Cardiac muscle cell (in vitro differentiated cells and primary cell): ENCODE measurements at places on chromosomes 1 and 21. TPM values are rescaled to one million over a fixed set of nuclear protein-coding genes. Genes with fewer than 3 reads are reported as not detected.

Gene FYB2
- polyA plus RNA-seq, result 0.45 and 1.3 TPM in 2 replicates

Gene SLFNL1
- 0.73 and 1.0 TPM in 2 replicates for polyA plus RNA-seq

Gene MYCL
- polyA plus RNA-seq, result 3.9 and 5.5 TPM in 2 replicates

Gene RUNX1
- polyA plus RNA-seq, result 0.55 TPM in 1 of 2 replicates, not detected in the other

Gene NUDC
- 152 and 192 TPM in 2 replicates for polyA plus RNA-seq

Gene NPHS2
- not detected in 2 replicates for polyA plus RNA-seq

Gene TXLNA
- polyA plus RNA-seq, result 31.3 and 33.3 TPM in 2 replicates

DNA sequence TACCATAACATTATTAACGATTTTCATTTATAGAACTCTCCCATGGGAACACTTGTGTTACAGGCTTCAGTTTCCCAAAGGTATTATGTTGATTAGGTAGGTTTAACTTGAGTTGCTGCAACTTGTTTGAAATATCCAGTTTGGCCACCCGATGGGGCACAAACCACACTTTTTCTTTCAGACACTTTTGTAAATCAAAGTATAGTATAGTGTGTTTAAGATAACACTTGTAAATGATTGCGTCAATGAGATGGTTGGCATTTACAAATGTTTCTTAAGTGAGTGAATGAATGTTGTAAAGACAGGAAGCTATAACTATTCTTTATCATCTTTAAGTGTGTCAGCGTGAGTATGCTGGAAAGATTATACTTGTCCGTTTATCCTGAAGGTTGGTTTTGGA is 4.3 kb downstream of the XPR1 start:
- no peaks in the 10 kb centered on the region for H3K36me3 ChIP-seq
- no peaks in the 10 kb centered on the region for H3K27me3 ChIP-seq
- H3K4me1 ChIP-seq, result peaks cover 61% of the 10 kb centered on the region
- H3K27ac ChIP-seq, result no peak overlapping the region

DNA sequence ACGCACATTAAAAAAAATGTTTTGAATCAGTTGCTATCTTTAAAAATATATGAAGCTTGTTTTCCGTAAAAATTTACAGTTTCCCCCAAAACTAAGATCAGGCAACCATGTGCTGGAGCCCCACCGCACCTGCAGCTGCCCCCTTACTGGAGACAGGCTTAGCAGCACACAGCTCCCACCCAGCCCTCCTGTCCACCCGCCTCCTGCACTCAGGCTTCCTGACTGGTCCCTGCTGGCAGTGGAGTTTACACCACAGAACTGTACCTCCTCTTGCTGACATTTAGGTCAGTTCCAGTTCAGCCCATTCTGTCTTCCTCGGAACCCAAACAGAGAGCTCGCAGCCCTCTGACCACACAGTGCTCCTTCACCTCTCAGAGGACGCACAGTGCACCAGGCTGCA is 2.1 kb downstream of the GPR161 start:
- H3K4me3 ChIP-seq, result no peak overlapping the region
- H3K4me1 ChIP-seq, result peaks cover 10% of the 10 kb centered on the region
- no peaks in the 10 kb centered on the region for H3K27me3 ChIP-seq
- DNase-seq, result no peak
- no peak overlapping the region for H3K27ac ChIP-seq
- peaks cover 4% of the 10 kb centered on the region for H3K36me3 ChIP-seq

DNA sequence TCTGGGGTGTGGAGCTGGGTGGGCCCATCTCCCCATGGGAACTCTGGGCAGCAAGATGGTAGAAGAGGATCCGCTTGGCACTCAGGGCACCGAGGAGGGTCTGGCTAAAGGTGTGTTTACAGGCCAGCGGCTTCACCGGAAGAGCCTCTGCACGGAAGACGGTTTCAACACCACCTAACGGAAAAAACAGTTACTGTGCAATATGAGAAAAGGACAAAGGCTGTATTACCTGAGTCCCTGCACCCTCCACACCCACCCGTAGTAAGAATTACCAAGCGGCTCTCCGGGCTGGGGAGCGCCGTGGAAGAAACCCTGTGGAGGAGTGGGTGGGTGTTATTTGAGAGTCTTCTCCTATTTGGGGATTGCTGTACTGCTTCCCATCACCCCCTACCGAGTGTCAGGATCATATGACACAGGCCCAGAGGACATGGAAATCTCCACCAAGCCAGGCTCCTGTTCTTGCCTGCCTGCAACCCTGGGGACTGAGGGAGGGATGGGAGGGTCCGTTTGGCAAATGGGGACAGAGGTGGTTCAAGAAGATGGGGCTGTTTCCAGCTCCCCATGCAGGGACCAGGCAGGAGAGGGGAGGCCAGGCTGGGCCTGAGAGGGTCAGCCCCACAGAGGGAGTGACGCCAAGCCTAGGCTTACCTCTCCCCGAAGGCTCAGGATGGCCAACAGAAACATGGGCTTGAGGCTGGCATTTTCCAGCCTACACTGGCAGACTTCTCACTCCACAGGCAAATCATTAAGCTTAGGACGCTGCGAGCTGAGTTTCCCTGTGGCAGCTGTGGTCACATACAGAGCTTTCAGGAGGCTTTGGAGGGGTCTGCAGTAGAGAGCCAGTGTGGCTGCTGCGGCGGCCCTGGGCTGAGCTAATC is 203.5 kb upstream of the TMEM51 start:
- no peaks in the 10 kb centered on the region for H3K27me3 ChIP-seq
- H3K36me3 ChIP-seq, result no peaks in the 10 kb centered on the region
- H3K4me1 ChIP-seq, result peaks cover 27% of the 10 kb centered on the region
- no peak overlapping the region for H3K4me3 ChIP-seq
- DNase-seq, result peak; percentile 24

GRCh38 chr1:112529301-112529700 is 20.5 kb downstream of the WNT2B start:
- no peak overlapping the region for H3K27ac ChIP-seq
- peaks cover 7% of the 10 kb centered on the region for H3K4me1 ChIP-seq
- peaks cover 18% of the 10 kb centered on the region for H3K36me3 ChIP-seq
- H3K27me3 ChIP-seq, result no peaks in the 10 kb centered on the region
- no peak for DNase-seq

DNA sequence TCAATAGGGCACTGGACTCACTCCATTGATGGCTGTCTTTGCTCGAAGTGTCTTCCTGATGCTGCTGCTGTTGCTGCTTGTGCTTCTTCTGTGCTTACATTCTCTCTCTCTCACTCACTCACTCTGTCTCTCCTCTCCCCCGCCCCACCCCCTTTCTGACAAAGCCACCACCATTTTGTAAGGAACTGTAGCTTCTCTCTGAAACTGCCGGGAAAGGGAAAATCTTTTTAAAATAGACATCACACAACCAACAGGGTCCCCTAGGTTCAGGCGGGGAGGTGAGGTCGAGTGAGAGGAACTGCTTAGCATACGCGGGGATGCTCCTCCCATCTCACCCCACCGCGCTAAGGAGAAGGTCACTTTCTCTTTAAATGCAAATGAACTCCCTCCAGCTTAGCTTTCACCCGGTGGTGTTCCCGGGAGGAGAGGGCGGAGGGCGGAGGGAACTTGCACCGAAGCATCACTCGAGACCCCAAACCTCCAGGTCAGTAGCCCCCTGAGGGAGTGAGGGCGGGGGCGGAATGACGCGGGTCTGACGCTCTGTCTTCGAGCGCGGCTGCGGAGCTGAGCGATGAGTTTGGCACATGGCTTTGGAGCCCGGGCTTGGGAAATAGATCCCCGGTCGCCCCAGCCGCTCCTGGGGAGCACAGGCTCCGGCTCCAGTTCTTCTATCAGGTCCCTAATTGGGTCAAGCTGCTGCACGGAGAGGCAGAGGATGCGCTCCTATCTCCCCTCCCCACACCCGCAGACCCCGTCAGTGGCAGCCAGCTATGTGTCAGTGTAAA is at the start of gene CCDC28B:
Gene CCDC28B (plus strand): TSS at position 370 of the 785 bp plus-strand sequence. CDS start 1,341 bp downstream, outside the sequence.
- peak within 1 kb of the TSS; percentile 46 for H3K4me3 ChIP-seq
- H3K27ac ChIP-seq, result peak within 1 kb of the TSS; percentile 77
- H3K36me3 ChIP-seq, result peaks cover 12% of the 10 kb centered on the region
- H3K4me1 ChIP-seq, result peaks cover 12% of the 10 kb centered on the region

- H3K4me1 ChIP-seq, result no peaks in the 10 kb centered on the region
- H3K27me3 ChIP-seq, result no peaks in the 10 kb centered on the region
- no peak overlapping the region for H3K4me3 ChIP-seq
- no peak overlapping the region for H3K27ac ChIP-seq
- H3K36me3 ChIP-seq, result no peaks in the 10 kb centered on the region
- no peak for DNase-seq
These were observed 474.3 kb upstream of the C1orf87 start for GRCh38 chr1:60547821-60548220.

DNA sequence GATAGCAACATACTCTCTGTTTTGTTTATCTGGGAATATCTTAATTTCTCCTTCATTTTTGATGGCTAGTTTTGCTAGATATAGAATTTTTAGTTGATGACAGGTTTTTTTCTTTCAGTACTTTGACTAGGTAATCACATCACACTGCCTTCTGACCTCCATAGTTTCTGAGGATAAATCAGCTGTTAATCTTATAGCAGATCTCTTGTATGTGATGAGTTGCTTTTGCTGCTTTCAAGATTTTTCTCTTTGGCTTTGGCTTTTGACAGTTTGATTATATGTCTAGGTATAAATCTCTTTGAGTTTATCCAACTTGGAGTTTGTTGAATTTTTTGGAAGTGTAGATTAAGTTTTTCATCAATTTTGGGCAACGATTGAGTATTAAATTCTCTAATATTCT is 142.6 kb downstream of the ZNF644 start:
- no peak overlapping the region for H3K4me3 ChIP-seq
- peak; percentile 4 for DNase-seq
- no peak overlapping the region for H3K27ac ChIP-seq
- no peaks in the 10 kb centered on the region for H3K27me3 ChIP-seq

- DNase-seq, result no peak
- no peaks in the 10 kb centered on the region for H3K27me3 ChIP-seq
- H3K4me1 ChIP-seq, result peaks cover 57% of the 10 kb centered on the region
- no peak overlapping the region for H3K4me3 ChIP-seq
- no peaks in the 10 kb centered on the region for H3K36me3 ChIP-seq
These were observed 13.3 kb downstream of the PTP4A2 start for GRCh38 chr1:31924839-31925238.

DNA sequence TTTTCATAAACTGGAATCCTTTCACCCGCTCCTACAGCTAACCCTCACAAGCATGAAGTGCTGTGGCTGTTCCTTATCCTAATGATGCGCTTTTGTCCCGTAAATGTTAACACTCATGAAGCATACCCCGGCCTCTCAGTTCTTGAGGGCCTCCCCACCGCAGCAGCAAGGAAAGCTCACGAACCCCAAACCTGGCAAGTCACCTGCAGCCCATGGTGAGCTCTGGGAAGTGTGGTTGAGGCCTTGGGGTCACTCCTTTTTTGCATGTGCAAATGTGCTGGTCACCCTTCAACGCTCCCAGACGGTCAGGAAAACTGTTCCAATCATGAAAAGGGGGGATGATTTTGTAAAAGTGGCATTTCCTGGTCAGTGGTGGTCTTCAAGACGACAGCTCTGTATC is 124.6 kb downstream of the PRDM2 start:
- no peak overlapping the region for H3K4me3 ChIP-seq
- no peaks in the 10 kb centered on the region for H3K36me3 ChIP-seq
- H3K27me3 ChIP-seq, result no peaks in the 10 kb centered on the region
- no peaks in the 10 kb centered on the region for H3K4me1 ChIP-seq
- DNase-seq, result no peak

DNA sequence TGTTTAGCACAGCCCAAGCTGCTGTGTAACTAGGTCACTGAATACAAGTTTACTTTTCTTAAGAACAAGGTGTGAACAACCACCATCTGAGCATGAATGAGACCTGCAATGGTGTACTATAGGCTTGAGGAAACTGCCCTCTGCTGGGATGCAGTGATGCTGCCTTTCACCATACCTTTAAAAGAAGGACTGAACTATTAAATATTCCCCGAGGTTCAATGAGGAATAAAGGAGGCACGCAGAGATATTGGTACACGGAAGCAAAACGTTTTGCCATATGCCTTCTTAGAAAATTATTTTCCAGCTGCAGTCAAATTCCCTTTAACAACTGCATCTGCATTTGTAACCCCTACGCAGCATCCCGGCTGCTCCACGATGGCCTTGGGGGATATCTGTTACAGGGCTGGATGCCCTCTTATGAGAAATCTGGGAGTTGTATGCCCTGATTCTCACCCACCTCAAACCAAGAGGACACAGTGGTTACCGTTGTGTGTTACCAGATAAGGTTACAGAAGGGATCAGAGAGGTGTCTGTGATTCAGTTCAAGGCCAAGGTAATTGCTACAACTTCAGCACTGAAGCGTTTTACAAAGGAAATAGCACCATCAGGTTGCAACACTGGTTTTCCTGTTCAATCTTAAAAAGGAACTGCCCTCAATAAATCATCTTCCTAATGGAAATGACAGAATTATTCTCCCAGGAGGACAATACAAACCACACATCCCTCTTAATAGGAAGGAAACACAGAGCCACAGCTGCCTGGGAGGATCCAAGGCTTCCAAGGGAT is 470.5 kb downstream of the LTN1 start:
- no peak overlapping the region for H3K4me3 ChIP-seq
- H3K36me3 ChIP-seq, result no peaks in the 10 kb centered on the region
- peaks cover 11% of the 10 kb centered on the region for H3K4me1 ChIP-seq
- H3K27me3 ChIP-seq, result no peaks in the 10 kb centered on the region
- H3K27ac ChIP-seq, result no peak overlapping the region

DNA sequence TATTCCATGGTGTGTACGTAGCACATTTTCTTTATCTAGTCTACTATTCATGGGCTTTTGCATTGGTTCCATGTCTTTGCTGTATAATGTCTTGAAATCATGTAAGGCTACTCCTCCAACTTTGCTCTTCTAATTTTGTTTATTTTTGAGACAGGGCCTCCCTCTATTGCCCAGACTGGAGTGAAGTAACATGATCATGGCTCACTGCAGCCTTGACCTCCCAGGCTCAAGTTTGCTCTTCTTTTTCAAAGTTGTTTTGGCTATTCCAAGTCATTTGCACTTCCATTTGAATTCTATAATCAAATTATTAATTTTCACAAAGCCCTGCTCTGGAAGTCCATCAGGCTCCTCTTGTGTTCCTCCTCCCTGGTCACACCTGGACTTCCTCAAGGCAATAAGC is 90.2 kb upstream of the SGIP1 start:
- peaks cover 17% of the 10 kb centered on the region for H3K4me1 ChIP-seq
- no peak overlapping the region for H3K27ac ChIP-seq
- H3K27me3 ChIP-seq, result no peaks in the 10 kb centered on the region
- no peaks in the 10 kb centered on the region for H3K36me3 ChIP-seq
- H3K4me3 ChIP-seq, result no peak overlapping the region
- peak; percentile 34 for DNase-seq

DNA sequence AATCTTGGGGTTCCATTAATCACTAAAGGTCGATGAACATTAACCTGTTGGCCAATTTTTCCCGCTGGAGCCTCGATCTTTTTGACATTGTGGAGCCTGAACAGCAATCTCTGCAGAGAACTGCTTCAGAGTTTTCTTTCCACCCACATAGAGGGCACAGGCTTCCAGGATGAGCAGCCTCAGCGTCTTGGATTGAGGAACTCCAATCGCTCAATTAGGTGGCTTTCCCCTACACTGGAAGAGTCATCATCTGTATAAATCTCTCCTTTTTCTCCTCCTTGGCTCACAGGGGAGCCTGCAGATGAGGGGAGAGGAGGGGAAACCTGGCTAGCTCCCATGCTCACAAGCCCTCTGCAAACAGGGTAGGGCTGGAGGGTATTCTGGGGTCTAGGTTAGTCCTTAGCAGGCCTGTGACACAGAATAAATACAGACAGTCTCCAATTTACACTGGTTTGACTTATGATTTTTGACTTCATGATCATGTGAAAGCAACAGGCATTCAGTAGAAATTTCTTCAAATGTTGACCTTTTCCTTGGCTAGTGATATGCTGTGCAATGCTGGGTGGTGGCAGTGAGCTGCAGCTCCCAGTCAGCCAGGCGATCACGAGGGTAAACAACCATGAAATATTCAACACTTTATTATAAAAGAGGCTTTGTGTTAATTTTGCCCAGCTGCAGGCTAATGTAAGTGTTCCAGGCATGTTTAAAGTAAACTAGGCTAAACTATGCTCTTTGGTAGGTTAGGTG is 80.8 kb downstream of the PGBD5 start:
- no peak for DNase-seq
- H3K27me3 ChIP-seq, result no peaks in the 10 kb centered on the region
- no peaks in the 10 kb centered on the region for H3K36me3 ChIP-seq
- no peak overlapping the region for H3K27ac ChIP-seq
- H3K4me3 ChIP-seq, result no peak overlapping the region
